ENCODE measurements at places on chromosomes 2 and 18.

DNA sequence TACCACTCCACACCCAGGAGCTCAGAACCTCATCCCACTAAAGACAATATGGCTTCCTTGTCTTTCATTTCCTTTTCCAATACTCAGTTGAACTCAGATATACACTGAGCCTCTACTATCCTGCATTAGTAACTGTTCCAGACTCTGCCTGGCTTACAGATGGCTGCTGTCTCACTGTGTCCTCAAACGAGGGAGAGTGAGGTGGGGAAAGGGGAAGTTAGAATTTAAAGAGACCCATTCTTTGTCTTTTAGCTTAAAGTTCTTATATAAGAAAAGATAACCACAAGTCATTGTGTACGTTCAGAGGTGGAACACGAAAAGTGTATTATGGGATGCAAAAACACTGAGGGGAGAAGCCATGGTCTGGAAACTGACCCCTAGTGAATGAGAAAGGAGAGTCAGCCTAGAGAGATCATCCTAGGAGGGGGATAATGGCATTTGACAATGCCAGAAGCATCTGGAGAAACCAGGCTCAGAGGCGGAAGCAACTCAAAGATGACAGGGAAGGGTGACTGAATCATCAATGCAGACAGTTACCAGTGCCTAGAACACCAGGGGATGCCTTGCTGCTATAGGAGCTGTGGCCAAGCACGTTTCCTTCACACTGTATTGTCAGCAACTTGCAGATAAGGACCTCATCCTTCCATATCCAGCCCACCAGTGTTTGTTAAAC lies 170.7 kb downstream of the CYRIA start:
- DNase-seq = no peak

DNA sequence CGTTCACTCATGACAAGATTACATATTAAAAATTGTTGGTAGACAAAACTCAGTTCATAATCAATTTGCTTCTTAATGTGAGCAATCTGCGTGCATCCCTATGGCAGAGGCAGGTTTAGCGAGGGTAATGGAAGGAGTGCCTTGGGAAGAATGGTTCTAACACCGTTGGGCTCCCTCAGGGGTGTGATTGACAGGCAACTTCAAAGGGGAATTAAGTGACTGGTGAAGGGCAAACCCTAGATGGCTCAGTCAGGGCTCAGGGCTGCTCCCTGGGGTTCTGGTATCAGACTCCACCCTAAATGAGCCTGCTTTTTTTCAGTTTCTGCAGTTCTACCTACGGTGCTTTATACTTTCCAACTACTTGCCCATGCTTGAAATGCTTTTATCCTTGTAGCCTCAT lies 419.5 kb upstream of the CELF4 start:
- DNase-seq = no peak

- DNase-seq = no peak
These were observed 18.6 kb downstream of the LYPD1 start for GRCh38 chr2:132651115-132652045.

GRCh38 chr2:69779258-69780001 lies 37.5 kb downstream of the ANXA4 start:
- DNase-seq = no peak

GRCh38 chr2:206031162-206031784 lies 54.7 kb downstream of the INO80D start:
- no peak for DNase-seq

DNA sequence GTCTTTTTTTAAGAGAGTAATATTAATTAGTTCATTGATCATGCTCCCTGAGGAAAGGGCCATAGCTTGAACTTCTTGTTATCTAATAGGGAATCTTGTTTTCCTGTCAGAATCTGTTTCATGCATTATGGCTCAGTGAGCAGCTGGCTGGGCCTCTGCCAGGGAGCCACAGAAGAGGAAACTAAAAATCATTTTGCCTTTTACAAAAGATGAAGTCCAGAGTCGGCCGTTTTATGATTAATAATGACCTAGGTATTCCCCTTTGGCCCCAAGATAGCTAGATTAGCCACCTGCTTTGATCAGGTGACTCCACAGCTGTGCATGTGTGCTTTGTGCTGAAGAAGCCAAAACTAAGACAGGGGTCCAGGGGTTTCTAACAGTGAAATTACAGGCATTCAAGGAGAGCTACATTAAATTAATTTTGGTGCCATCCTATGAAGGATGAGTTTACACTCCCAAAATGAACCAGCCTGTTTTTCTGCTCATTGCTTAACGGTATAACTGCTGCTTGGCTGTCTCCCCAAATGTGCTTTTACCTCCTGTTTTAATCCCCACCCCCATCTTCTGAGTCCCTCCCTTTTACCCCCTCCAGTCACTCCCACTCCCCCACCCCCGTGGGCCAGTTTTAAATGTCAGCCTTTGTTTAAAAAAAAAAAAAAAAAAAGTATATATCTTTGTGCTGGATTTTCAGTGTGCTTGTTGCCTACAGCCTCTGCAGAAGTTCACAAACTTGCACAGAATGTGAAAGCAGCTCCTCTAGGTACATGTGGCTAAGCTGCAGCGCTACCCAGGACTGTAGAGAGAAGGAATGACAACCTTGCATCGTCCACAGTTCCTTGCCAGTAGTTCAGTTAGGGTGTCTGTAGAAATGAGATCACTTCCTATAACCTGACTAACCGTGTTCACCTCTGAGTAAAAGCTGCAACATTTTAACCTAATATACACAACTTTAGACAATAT lies 93.1 kb downstream of the CABLES1 start:
- DNase-seq = no peak

DNA sequence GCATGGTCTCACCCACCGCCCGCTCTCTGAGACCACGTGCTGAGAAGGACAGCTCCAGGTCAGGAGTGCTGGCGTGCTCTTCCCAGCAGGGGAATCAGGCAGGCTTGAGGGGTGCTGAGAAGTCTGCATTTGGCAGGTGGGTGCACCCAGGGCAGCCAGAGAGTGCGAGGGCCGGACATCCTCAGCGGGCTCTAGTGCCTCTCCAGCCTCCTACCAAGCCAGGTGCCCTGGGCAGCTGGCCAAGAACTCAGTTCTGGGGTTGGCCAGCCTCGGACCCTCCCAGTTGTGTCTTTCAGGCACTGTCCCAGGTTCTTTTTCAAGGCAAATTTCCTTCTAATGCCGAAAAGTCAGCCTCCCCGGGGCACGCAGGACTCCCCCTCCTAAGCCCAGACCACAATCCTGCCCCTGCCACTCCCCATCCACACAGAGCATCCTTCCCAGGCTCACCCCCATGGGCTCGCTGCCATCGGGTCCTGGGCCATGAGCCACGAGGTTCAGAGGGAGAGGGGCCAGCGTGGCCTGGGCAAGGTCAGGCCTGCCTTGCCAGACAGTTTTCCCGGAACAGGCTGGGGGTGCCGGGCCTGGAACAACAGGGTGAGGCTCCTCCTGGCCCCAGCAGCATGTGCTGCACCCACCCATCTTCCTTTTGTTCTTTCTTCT lies 52.2 kb upstream of the GPC1 start:
- no peak for DNase-seq

DNA sequence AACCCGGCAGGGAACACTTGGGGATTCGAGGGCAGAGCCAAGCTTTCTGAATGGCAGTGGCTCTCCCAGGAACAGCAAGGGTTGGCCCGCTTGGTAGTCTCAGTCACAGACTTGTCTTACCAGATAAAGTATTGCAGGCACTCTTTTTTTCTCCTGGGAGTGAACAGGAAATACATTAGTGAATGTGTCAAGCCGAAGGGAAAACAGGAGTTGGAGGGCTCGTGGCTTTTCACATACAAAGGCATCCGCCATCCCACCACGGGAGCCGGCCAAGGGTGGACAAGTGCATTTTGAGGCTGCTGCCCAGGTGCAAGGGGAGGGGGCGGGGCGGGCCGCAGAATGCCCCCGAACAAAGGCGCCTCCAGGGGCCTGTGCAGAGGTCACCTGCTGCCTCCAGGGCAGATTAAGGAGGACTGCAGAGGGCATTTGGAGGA lies 163.3 kb upstream of the SIX3 start:
- DNase-seq = no peak

DNA sequence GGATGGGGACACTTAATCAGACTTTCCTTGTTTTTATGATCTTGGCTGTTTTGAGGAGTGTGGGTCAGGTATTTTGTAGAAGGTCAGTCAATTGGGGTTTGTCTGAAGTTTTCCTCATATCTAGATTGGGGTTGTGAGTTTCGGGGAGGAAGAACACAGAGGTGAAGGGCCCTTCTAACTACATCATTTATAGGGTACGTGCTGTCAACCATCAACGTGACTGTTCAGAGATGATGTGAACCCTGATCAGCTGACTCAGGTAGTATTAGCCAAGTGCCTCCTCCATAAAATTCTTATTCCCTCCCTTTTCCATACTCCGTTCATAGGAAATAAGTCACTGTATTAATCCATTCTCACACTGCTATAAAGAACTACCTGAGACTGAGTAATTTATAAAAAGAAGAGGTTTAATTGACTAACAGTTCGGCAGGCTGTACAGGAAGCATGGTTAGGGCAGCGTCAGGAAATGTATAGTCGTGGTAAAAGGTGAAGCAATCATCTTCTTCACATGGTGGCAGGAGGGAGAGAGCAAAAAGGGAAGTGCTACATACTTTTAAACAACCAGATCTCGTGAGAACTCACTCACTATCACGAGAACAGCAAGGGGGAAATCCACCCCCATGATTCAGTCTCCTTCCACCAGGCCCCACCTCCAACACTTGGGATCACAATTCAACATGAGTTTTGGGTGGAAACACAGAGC lies 547.1 kb upstream of the LINC00305 start:
- no peak for DNase-seq

- no peak for DNase-seq
These were observed 211.4 kb upstream of the SMIM21 start for GRCh38 chr18:75638776-75639471.

GRCh38 chr18:34595690-34596089 lies 114.4 kb upstream of the DTNA start:
- peak; percentile 6 for DNase-seq

- no peak for DNase-seq
These were observed 54.3 kb downstream of the TTC32 start for GRCh38 chr2:19847486-19847885.

- no peak for DNase-seq
These were observed 50.2 kb downstream of the EHD3 start for GRCh38 chr2:31284107-31284506.

DNA sequence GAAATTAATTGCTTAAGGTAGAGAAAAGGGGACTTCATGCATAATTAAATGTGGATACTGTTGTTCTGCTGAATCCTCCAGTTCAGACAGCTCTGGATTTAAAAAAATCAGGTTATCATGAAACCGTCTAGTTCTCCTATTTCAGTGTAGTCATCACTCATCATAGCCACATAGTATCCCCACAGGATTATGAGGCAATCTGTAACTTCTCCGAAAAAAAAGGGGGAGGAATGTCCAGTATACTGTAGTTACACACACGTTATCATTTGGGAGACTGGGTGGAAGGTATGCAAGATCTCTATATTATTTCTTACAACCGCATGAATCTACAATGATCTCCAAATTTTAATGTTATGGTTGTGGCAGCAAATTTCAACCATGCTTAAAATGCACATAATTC lies 114.0 kb downstream of the HIBCH start:
- no peak for DNase-seq

DNA sequence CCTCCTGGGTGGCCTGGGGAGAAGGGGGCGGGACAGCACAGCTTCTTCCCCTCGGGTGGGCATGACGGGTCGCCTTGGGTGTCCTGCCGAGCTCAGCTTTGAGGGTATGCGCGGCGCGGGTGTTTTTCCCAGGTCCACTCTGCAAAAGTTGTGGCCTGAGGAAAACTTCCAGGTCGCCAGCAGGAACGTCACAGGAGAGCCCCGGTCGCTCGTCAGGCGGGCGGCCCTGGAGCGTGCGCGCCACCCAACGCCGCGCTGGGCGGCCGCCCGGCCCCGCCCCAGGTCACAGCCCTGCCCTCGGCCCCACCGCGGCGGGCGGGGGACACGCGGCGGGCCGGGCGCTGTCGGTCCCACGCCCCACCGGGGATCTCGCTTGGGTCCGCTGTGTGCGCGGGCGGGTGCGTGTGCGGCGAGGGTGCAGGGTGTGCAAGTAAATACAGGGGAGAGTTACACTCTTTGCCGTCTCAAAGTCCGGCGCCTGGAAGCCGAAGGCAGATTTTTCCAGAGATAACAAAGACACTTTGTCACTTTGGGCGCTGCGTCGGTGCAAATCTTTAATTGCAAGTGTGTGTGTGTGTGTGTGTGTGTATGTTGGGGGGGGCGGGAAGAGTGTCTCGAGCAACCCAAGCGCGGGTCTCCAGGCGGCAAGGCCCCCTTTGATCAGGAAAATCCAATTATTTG lies 616 bp upstream of the SP5 start:
- DNase-seq = peak; percentile 47

DNA sequence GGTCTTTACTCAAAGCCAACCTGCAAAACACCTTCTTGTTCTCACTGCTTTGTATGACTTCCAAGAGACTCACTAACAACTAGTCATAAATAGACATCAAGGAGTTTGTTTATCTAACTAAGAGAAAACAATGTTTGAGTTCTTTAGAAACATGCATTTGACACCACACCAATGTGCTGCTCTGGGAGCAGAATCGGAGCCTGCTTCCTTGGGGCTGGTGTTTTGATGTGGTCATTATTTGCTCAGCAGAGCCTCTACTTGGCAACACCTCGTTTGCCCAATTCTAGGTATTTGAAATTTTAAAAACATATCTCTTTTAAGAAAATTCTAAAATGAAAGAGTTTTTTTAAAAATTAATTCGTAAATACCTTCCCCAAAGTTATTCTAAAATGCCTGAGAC lies 167.5 kb downstream of the BCL2 start:
- DNase-seq = no peak

DNA sequence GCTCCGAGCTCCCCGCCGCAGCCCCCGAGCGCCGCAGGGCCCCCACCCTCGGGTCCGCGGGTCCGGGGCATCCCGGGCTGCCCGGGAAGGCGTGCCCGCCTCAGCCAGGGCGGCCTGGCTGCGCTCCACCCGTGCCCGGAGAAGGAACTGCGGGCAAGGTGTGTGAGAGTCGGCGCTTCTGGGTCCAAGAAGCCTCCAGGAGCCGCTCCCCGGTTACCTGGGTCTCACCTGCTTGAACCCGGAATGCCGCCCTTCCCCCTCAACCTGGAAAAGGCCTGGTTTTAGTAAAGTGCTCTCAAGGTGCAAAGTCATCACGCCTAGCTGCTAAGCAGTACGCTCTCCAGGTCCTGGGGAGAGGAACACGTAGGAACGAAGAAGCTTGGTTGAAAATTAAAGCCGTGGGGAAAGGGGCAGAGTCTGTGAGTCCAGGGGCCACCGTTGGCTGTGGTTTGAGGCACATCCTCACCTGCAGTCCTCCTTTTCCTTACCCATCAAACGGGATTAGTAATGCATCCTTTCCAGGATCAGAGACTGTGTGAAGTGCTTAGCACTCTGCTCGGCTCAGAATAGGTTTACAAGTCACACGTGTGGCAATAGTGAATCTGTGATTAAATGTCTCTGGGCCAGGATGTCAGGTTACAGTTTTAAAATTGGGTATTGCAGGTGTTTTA lies 1.2 kb downstream of the ASAP2 start:
- peak; percentile 6 for DNase-seq

GRCh38 chr18:74517236-74517630 lies 17.1 kb upstream of the CNDP1 start:
- no peak for DNase-seq

GRCh38 chr2:41998186-41999127 lies 49.4 kb upstream of the PKDCC start:
- no peak for DNase-seq

- no peak for DNase-seq
These were observed 172.8 kb upstream of the FOSL2 start for GRCh38 chr2:28219758-28220368.

All from NCI-H774 (cell line).